Left ventricle myocardium inferior (tissue), 1 donor: ENCODE measurements at places on chromosomes 7 and 10. TPM values are rescaled to one million over a fixed set of nuclear protein-coding genes. Genes with fewer than 3 reads are reported as not detected.

DNA sequence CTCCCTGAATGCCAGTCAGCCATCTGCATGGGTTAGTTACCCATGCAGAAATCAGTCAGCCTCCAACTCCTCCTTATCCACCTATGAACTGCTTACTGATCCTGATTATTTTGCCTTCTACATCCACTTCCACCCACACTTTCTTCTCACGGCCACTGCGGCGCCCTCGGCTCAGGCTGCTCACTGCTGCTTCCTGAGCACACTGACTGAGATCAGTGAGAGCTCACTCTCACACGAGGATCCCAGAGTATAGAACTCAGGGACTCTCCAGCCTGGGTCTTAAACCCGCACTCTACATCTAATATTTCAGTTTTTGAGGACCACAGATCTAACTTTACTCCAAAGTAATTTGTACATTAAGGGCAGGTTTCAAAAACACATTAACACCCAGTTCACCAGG, 64.4 kb downstream of the GRB10 start:
- H3K4me1 ChIP-seq = peaks cover 92% of the 10 kb centered on the region
- no peaks in the 10 kb centered on the region for H3K36me3 ChIP-seq
- DNase-seq = no peak
- no peak overlapping the region for H3K27ac ChIP-seq

Gene JAKMIP3
- total RNA-seq = 1.7 TPM

- no peak overlapping the region for H3K27ac ChIP-seq
- H3K4me3 ChIP-seq = no peak overlapping the region
- H3K4me1 ChIP-seq = no peaks in the 10 kb centered on the region
- H3K36me3 ChIP-seq = no peaks in the 10 kb centered on the region
Observed at GRCh38 chr10:32226624-32227023, 120.3 kb downstream of the EPC1 start.

DNA sequence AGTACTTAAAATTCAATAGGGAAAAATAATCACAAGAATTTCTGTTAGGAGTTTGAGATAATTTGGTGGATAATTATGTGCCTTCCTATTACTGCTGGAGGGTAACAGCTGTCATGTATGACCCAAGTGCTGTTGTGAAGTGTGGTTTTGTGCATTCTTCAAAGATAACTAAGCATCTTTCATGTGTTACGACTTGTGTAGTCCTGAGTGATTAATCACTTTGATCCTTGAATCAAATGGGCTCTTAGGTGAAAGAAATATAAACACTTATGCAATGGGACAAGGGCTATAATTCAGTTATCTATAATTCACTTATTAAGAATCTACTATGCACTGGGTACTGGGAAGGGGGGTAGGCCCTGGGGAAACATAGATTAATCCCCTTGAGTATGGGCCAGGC, 89.0 kb downstream of the CH25H start:
- H3K27ac ChIP-seq = no peak overlapping the region
- H3K27me3 ChIP-seq = no peaks in the 10 kb centered on the region
- H3K4me1 ChIP-seq = peaks cover 11% of the 10 kb centered on the region
- no peak for DNase-seq
